ENCODE measurements at places on chromosomes 2 and 18. TPM values are rescaled to one million over a fixed set of nuclear protein-coding genes. Genes with fewer than 3 reads are reported as not detected.

- DNase-seq = peak; percentile 53
Measured at GRCh38 chr18:39751161-39751560, 2185.6 kb upstream of the CELF4 start.

DNA sequence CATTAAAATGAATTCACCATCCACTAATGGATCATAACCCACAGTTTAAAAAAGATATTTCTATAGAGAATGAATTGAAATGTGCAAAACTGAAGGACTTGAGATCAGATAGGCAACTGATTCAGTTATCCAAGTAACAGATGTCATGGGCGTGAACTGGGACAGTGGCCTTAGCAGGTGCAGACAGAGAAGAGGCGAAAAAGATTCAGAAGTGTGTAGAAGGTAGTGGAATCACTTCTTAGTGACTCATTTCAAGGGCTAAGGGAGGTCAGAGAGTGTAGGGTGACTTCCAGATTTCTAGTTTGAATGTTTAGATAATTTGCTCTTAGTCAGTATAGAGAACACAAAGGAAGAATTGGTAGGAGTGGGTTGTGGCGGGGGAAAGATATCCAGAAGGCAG is 79.7 kb downstream of the EHBP1 start:
- peak; percentile 64 for DNase-seq

DNA sequence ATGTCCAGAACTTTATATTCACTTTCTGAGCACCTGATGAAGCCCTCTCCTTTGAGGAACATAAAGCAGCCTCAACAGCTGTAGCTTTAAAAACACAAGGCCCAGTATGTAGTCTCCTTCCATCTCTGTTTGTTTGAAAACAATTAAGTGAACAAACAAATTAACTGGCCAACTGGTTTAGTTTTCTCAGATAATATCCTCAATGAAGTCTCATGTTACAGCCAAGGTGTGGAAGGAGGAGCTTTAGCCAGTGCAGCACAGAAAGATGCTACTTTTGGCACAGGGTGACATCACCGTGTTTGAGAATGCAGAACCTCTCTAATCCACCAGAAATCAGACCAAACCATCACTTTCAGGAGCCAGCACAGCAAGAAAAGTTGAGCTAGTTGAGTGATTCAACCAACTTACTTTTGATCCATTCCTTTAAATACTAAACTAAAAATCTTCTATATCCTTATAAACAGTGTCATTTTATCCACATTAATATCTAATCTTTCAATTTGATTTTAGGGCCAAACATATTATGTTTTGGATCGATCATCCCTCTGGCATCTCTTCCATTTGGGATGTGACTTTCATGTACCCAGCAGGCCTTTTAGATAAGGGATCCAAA is 488.7 kb downstream of the ARHGAP15 start:
- DNase-seq = no peak

DNA sequence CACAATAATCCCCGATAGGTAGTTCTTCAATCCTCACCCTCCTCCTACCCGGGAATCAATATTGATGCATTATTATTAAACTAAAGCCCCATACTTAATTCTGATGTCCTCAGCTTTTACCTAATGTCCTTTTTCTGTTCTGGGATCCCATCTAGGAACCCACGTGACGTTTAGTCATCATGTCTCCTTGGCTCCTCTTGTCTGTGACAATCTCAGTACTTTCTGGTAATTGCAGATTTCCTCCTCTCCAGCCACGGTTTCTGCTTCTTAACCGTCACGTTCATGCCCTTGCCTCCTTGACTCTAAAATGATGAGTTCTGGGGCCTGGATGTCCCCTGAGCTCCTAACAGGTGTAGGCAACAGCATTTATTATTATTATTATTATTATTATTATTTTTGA is 2.9 kb upstream of the DGKD start:
- DNase-seq = peak; percentile 78

- no peak for DNase-seq
Measured at GRCh38 chr2:196851088-196851487, 41.9 kb upstream of the C2orf66 start.

DNA sequence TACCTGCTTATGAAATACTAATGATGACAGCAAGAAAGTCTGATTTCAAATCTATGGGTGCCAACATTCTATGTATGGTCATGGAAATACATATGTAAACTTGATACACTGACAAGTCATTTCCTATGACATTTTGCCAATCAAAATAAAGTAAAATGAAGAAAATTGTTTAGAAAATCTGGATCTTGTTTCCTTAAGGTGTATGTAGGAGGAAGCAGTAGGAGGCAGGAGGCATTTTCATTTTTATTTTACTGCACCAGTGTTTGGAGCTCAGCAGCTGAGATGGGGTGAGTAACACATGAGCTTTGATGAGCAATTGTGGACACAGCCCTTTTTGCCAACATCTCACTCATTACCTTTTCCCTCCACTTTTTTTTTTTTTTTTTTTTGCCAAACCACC is 167.0 kb downstream of the AFF3 start:
- DNase-seq = peak; percentile 84

DNA sequence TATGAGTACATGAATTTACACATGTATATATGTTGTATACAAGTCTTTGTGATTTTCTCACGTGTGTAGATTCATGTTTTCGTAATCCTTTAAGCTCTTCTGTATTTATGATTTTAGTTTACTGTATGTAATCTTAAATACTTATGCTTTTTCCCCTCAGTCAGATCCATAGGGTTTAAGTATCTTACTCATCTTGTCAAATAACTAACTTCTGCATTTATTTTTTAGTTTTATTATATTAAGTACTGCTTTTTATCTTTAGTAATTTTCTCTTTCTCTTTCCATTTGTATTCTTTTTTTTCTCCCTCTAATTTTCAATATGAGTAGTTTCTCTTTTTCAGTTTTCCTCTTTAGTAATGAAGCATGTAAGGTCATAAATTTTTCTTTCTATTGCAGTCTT is 179.4 kb downstream of the LCLAT1 start:
- DNase-seq = no peak

DNA sequence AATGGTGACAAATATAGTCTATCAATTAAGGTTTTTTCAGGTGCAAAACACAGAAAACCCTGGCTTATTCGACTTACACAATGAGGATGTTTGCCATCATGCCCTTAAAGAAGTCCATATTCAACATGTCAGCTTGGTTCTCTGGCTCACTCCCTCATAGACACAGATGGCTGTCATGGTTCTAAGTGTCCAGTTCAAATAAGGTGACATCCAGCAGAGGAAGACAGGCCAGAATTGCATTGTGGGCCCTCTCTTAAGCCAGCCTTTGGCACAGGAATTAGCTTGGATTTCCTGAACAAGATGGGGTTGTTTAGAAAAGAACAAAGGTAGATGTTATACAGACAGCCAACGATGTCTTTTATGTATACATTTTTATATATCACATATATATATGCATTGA is 18.7 kb upstream of the SLC1A4 start:
- DNase-seq = no peak

DNA sequence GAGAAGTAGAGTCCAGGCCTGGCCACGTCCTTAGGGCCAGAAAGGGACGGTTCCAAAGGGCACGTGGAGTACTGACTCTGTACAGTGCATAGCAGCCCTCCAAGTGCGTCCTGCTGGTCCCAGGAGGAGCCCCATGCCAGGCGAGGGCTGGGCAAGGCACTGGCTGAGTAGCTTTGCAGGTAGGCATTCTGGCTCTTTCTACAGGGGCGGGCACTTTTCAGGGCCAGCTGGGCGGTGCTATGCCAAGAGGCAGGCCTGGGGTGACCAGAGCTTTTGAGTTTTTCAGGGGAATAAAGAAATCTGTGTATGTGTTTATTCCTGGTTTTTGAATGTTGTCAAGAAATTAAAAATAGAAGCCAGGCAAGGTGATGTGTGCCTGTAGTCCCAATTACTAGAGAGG is 15.4 kb upstream of the GLI2 start:
- no peak for DNase-seq

DNA sequence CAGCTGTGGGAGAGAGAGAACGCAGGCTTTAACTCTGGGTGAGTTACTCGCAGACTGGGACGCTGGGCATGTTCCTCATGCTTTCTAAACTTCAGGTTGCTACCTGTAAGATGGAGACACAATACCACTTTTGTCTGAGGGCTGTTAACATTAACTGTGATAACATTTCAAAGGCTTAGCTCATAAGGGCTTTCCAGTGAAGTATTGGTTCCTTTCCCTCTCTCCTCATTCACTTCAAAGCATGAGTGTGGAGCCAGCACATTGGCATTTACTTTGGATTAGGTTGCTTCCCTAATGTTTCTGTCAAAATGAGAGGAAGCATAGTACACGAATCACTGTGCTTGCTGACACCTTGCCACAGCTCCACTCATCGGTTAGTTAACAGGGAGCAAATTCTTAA is 30.2 kb downstream of the INSIG2 start:
- no peak for DNase-seq

GRCh38 chr2:176240301-176240700 is 28.9 kb upstream of the MTX2 start:
- DNase-seq = no peak

- DNase-seq = no peak
Measured at GRCh38 chr2:62569907-62570841, 64.2 kb upstream of the TMEM17 start.

GRCh38 chr2:48826986-48827385 is 71.5 kb upstream of the LHCGR start:
- DNase-seq = no peak

- DNase-seq = no peak
Measured at GRCh38 chr2:30486655-30487054, 39.6 kb downstream of the LCLAT1 start.

- peak; percentile 73 for DNase-seq
Measured at GRCh38 chr2:133171393-133172004, 396.8 kb downstream of the NCKAP5 start.

- peak; percentile 55 for DNase-seq
Measured at GRCh38 chr2:207711750-207712530, 500 bp downstream of the CCNYL1 start.

GRCh38 chr2:204486805-204487204 is 58.5 kb upstream of the PARD3B start:
- no peak for DNase-seq

DNA sequence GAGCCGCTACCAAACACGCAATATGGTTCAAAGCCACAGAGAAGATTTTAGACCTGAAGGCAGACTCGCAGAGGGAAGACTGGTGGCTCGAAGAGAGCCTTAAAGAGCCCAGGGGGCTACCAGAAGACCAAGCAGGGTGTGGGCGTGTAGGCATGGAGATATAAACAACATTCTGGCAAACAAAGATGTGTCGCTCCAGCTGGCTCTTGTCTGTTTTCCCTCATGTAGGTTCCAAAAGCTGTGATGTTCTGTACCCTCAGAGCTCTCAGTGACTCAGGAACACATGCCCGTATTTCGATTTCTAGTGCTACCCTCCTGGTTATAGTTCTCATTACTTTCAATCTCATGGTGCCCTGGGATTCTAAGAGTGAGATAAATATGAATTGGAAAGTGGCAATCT is 44.5 kb downstream of the DOCK10 start:
- no peak for DNase-seq

DNA sequence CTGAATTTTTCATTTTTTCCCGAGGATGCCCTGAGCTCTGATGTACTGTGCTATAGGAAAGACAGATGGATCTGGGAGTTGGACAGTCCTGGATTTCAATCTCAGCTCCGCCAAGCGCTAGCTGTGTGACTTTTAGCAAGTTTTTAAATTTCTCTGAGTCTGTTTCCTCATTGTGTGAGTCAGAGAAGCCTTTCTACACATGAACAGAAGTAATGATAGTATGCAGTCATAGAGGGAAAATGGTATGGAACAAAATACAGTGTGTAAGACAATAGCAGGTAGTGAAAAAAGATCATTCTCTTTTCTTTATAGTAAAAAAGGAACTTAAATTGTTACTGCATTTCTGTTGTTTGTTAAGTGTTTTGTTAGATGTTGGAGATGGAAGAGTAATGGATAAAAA is 52.4 kb upstream of the PPM1B start:
- DNase-seq = no peak

- no peak for DNase-seq
Measured at GRCh38 chr2:54387059-54387991, 68.8 kb upstream of the SPTBN1 start.

DNA sequence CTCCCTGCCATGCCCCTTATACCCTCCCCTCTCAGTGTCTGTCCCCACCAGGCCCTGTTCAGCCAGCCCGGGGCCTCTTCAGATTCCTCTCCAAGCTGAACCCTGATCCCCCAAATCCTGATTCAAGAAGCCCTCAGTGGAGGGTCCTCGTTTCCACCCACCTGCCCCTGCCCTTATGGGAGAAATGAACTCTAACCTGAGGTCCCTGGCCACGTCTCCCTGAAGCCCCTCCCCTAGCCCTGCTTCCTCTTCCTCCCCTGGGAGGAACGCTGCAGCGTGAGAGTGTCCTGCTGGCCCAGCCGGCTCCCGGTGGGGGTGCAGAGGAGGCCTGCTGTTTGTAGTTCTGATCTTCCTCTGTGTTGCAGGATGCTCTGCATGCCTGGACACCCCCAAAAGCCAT is 56.7 kb upstream of the GLI2 start:
- no peak for DNase-seq

- DNase-seq = no peak
Measured at GRCh38 chr2:167579826-167580225, 667.6 kb downstream of the STK39 start.

GRCh38 chr18:54783139-54783538 is 45.1 kb upstream of the RAB27B start:
- peak; percentile 18 for DNase-seq

DNA sequence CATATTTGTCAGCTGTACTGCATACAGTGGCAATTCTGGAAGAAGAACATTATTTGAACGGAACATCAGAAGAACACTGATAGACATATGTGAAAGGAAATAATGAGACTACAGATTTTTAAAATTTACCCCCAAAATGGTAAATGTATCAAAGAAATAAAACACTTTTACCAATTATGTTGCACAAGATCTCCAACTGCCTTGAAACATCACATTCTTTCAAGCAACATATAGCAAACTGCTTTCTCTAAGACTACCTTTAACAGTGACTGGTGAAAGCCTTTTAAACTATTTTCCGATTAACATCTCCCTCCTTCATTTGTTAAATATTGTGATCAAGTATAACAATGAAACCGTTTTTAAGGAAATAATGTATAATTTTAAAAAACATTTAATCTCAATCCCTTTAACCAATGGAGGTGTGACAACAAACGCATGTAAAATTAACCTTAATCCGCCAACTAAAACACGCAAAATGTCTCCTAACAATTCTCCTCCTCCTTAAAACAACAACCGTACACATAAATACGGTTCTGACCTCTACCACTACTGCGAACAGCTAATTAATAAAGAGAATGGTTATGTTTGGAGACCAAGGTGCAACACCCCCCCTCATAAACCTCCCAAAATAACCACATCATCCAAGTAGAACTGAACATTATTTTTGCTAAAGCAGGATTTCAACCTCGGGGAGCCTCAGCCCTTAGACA is 2.4 kb downstream of the FBXO11 start:
- no peak for DNase-seq

GRCh38 chr2:37588316-37588777 is 83.1 kb downstream of the CDC42EP3 start:
- peak; percentile 71 for DNase-seq

The MBD2 gene
- total RNA-seq = 49.7 TPM

The MZT2A gene
- total RNA-seq = 81.9 TPM

The TUBA3D gene
- total RNA-seq = not detected

The LMAN1 gene
- total RNA-seq = 229 TPM

The UGT1A8 gene
- not detected for total RNA-seq

The MRO gene
- total RNA-seq = not detected

The SPR gene
- 29.9 TPM for total RNA-seq

The BOK gene
- 11.7 TPM for total RNA-seq

Data from M059J (cell line).